ENCODE measurements at places on chromosomes 6 and 20.

DNA sequence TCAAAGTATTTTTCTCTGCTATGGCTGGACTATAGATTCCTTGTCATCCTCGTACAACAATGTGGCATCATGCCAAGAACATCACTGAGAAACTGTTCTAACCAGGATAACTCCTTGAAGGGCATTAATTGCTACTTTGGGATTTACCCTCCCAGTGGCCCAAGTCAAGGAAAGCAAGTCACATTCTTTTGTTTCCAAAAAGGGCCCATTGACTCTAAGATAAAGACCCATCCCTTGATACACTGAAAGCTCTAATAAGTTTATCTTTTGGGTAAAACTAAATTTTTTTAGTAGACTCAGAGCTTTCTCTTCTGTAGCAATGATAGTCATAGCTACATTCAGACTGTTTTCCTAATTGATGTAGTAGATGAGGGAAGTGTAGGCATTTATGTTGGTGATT lies at the start of gene OR2J3:
OR2J3 (plus strand) TSS at position 301 of the 400 bp plus-strand sequence. CDS start 3,833 bp downstream, outside the sequence.
- DNase-seq = no peak

- no peak for DNase-seq
Measured at GRCh38 chr20:36845288-36845971, 30.5 kb upstream of the TLDC2 start.

DNA sequence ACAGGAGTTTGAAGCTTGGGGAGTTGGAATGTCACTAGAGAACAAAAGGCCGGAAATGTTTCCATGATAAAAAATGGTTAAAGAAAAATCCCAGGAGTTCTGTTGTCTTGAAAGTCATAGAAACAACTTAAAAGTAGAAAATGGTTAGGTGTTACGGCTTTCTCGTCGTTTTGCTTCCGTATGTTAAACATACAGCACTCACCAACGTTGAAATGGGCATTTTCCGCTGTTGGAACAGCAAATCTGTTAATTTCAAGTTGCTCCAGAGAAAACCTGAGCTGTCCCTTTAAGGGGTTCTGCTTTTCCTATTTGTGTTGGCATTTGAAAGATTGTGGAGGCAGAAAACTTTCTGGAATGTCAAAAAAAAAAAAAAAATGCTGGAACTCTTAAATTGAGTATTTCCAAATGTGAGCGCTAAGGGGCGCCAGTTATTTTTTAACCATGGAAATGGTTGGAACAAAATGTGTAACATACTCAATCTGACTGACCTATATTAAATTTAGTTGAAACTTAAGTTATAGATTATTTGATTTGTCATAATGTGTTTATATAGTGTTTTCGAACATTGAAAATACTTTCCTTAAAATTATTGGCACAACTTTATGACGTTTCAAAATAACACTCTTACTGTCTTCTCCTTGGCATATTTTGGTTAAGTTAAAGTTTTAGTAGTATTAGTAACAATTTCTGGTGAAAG lies 2.2 kb downstream of the QKI start:
- peak; percentile 90 for DNase-seq

DNA sequence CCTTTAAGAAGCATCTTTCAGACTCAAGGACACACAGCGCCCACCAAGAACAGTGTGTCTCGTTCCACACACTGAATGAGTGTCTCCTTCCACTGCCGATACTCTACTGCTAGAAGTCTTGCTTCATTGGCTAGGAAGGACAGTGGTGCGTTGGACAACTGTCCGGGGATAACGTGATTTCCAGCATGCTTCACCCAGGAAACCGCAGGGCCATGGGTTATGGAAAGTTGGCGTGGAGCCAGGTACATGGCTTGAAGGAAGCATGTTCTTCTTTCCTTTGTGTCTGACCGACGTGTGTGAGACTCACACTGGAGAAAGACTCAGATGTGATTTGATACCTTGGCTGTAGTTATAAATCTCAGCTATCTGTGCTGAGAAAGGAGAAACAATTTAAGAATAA lies 73.2 kb downstream of the SMOC2 start:
- DNase-seq = no peak

- no peak for DNase-seq
Measured at GRCh38 chr6:23354004-23354403, 772.0 kb upstream of the NRSN1 start.

DNA sequence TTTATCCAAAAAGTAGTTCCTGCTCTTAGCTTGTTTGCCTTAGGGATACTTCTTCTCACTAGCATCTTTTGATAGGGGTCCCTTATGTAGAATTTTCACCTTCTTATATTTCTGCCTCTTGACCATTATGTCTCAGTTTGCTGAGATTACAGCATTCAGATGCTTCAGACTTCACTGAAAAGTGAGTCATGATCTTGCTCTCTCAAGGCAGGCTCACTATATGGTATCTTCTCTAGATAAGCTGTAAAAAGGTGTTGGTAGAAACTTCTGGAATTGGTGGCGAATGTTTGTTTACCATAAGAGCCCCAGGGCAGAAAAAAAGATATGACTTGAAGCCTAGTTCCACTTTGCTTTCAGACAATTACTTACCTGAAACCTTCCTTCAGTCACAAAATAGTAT lies 19.7 kb downstream of the GTPBP2 start:
- DNase-seq = no peak

GRCh38 chr6:42933205-42933604 lies 3.9 kb downstream of the CNPY3 start:
- no peak for DNase-seq

GRCh38 chr6:135226537-135226936 lies 45.4 kb downstream of the MYB start:
- no peak for DNase-seq

GRCh38 chr6:83258517-83258916 lies 65.4 kb downstream of the RWDD2A start:
- peak; percentile 68 for DNase-seq

DNA sequence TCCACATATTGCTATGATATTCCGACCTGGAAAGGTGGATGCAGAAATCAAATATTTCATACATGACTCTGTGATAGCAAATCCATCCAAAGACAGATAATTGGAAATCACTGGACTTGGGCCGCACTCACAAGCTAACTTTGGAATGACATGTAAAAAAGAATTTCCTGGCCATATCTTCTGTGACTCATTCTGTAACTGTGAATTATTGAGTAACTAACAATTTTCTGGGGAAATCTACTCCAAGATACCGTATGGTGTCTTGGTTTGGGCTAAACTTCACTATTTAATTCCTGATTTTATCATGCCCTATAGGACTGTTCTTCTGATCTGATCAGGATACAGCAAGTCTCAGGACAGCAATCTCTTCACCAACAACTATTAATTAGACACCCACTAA lies 92.7 kb upstream of the LY86 start:
- DNase-seq = no peak

DNA sequence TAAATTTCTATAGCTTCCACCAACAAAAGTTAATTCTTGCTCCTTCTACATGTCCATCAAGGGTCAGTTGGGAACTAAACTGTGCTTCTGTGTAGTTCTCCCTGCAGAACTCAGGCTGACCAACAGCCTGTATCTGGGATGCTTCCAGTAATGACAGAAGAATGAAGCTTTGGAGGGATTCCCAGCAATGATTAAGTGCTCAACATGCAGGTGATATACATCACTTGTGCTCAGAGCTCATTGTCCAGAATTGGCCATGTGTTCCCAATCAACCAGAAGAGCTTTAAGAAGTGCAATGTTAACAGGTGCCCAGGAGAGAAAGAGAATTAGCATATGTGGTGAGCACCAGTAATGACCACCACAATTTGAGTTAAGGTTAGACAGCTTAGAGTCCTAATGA lies 37.4 kb upstream of the SNRPB2 start:
- DNase-seq = no peak

DNA sequence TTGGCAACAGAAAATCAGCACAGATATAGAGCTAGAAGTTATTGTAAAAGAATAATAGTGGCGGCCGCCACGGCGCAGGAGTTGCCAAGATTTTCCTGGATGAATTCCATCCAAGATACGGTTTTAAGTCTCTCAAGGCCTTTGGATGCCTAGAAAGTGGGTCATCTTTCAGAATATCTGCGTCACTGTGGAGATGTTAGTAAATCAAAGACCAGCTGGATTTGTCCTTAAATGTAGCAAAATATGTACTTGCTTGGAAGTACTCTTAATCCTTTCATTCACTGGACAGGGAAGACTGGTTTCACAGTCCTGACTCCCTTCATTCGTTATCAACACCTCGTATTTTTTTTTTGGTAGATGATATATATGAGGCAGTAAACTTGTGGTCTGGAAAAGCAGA lies 83.0 kb downstream of the SLC22A3 start:
- DNase-seq = no peak

- DNase-seq = no peak
Measured at GRCh38 chr20:11302436-11302835, 615.3 kb upstream of the BTBD3 start.

GRCh38 chr6:14946753-14947152 lies 299.1 kb upstream of the JARID2 start:
- no peak for DNase-seq

- no peak for DNase-seq
Measured at GRCh38 chr20:4942331-4942730, 59.0 kb downstream of the SLC23A2 start.

DNA sequence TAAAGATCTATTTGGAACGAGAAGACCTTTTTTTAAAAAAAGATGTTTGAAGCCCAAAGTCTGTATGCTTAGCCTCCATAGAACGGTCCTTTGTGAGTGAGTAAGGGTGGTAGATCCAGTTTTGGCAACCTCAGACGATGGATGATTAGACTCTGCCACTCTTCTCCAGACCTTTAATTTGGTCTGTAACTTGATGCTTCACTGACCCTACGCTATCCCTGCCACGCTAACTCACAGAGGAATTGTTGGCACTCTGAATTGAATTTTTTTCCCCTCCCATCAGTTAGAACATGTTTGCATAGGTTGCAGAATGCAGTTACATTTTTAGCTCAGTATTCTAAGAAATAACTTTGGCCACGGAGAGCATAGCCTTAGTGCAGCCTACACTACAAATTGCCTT lies 15.8 kb upstream of the DEK start:
- no peak for DNase-seq

- no peak for DNase-seq
Measured at GRCh38 chr20:57069442-57069841, 197.0 kb downstream of the BMP7 start.
